ENCODE measurements at places on chromosomes 5 and 9.

- DNase-seq = no peak
Observed at GRCh38 chr5:179422908-179423481, 77.7 kb upstream of the ADAMTS2 start.

DNA sequence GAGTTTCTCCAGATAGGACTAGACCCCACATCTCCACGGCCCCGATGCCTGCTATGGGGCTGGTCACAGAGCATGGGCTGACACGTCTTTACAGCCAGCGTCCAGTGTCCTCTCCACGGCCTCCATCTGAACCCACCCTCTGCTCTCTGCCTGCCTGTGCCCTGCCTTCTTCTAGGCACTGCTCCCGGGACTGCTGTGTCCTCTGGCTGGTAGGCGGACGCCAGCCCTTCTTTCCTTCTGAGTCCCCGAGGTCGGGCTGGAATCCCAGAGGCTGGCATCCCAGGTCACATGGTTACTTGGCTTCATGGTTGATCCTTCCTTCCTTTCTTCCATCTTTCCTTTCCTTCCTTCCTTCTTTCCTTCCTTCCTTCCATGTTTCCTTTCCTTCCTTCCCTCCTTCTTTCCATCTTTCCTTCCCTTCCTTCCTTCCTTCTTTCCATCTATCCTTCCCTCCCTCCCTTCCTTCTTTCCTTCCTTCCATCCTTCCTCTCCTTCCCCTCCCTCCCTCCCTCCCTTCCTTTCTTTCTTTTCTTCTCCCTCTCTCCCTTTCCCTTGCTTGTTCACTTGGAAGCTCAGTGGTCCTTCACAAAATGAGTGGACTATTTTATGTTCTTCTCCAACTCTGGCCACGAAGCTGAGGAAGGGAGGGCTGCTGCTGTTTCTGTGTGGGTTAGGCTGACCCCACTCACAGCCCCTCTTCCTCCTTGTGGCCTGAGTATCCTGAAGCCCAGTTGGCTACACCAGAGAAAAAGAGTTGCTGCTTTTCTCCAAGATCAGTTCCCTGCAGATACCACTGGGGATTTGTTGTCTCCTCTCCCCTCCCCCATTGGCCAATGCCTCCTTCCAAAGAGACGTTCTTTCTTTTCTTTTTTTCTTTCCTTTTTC lies 66.8 kb upstream of the NEURL1B start:
- no peak for DNase-seq

DNA sequence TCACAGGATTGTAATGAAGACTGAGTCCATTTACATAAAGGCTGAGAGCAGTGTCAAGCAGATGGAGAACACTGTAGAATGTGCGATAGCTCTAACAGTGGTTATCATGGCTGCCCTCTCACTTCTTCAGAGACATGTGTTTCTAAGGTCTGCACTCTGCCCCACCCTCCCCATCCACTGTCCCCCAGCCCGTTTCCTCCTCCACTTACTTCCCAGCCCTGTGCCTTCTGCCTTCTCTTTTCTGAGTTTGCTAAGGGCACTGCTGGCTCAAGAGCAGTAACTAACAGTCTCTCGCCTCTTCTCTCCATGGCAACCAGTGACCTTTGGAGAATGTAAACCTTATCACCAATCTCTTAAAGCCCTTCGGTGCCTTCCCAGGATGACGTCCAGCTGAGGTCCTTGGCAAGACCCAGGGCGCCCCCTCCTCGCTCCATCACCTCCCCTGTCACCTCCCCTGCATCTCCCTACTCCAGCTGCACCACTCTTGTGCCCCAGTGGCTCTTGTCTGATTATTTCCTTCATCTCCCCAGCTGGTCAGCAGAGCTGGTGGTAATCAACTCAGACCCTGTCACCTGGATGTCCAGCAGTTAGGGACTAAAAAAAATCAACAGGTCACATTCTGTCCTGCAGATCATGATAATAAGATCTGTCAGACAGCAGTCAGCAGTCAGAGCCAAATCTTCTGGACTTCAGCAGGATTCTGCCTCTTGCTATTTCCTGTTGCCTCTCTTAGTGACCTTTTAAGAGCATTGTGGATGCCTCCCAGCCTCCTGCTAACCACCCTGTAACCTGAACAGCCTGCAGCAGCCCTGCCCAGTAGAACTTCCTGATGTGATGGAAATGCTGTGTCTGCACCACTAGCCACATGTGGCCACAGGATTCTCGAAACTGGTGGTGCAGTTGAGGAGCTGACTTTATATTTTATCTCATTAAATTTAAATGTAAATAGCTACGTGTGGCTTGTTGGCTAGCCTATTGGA lies 9.0 kb downstream of the FXN start:
- DNase-seq = no peak

- no peak for DNase-seq
Observed at GRCh38 chr9:18909140-18910018, 123.6 kb downstream of the SAXO1 start.

DNA sequence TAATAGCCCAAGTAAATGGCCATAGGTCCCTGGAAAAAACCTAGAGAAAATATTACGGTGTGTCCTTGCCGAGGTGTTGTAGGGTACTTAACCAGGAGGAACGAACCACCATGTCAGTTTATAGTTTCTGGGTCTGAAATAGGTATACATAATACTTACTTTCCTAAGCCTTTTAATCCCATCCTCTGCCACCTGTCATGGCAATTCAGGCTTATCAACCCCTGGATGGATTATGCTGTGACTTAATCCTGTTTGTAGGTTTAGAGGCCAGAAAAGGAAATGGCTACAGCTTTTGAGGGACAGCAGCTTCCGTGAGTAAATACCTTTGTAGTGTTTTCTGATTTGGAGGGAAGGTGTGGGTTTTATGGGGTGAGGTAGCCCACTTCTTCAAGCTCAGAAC lies 89.1 kb upstream of the PTPRD start:
- no peak for DNase-seq

GRCh38 chr9:101485924-101486692 lies 47.5 kb upstream of the RNF20 start:
- no peak for DNase-seq

- DNase-seq = no peak
Observed at GRCh38 chr9:137039611-137040366, 6.2 kb downstream of the NPDC1 start.

DNA sequence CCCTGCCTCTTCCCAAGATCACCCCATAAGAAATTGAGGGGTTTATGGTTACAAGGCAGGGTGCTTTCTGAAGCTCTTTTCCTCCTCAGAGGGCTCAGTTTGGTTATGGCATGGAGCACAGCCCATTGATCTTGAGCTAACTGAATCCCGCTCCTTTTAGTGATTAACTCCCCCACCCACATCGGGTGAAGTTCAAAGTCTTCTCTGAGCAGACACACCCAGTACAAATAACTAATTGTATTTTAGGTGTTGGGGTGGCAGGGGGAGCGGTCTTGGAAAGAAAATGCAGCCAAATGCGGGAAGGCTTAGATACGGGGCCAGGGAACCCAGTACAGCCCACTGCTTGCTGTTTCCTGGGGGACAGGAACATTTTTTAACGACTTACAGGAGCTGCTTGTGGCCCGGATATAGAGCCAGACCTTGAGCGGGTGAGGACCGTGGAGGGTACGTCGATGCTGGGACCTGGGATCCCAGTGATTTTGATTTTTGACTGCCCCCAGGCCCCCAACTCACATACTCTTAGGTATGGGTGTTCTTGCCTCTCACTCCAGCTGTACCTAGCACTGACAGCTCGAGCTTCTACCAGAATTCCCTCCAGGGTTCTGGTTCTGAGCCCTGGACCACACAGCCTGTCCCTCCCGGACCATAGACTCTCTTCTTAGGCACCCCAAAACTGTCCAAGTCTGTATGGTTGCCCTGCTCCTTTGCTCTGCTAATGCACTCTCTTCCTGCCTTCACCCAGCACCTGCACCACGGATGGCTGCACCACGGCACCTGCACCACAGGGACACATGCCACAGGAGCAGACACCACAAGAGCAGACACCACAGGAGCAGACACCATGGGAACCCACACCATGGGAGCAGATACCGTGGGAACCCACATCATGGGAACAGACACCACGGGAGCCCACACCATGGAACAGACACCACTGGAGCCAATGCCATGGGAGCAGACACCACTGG lies 18.3 kb upstream of the RXRA start:
- no peak for DNase-seq

DNA sequence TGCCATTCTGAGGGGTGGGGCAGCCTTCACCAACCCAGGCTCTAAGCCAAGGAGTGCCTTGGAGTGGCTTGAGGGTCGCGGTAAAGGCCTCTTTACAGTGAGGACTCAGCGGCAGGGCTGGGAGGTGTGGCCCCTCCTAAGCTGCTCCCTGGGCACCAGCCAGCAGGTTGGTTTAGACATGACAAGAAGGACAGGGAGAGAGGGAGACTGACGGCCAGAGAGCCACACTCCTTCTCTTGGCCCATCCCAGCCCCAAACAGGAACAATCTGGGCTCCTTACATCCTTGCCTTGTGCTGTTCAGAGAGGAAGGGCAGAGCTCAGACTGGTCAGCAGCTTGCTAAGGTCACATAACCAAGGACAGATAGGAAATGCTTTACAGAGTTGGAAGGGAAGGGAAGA lies 94.5 kb downstream of the LMX1B start:
- DNase-seq = no peak

- no peak for DNase-seq
Observed at GRCh38 chr5:37668524-37669047, 171.3 kb downstream of the GDNF start.

DNA sequence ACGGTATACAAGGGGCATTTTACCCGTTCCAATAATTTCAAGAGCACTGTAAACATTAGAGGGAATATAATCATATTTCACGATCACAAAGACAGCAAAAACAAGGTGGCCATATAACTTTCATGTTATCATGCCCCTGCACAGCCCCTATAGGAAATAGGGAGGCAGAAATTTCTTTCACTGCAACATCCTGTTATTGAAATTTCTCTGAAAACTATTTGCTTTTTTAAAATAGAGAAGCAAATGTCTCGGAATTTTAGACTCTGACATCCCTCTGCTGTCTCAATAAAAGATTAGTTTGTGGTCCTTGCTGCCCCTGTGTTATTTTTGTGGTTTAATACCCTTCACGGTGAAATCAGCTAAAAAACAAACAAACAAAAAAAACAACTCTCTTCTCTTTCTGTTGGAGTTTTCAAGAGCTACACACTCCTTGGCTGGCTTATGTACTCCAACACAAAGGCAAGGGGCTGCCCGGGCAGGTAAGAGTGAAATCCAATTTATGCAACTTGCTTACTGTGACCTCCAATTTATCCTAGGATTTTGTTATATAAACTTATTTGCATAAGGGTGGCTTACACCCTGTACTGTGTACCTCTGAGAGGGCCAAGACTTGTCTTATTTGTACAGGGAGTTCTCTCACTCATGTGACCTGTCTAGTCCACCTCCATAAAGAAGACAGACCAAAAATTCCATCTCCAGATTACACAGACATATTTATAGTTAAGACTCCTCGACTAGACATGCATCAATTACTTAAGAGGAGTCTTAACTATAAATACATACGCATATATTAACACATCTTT lies 223.6 kb downstream of the MLLT3 start:
- no peak for DNase-seq

DNA sequence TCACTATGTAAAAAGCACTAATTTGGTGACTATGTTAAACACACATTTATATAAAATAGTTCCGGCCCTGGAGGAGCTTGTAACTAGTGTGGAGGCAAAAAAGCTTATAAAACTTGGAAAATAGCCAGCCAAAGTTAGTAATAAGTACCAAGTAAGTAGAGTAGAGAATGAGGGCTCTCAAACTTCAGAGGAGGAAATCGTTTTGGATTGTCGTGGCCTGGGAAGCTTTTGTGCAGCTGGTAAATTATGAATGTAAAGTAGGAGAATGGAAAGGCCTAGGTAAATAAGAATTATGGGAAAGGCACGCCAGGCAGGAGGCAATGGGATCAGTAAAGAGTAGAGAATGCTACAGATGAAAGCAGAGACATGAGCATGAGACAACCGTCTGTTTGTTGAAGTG lies 832.7 kb upstream of the ZNF608 start:
- DNase-seq = no peak

DNA sequence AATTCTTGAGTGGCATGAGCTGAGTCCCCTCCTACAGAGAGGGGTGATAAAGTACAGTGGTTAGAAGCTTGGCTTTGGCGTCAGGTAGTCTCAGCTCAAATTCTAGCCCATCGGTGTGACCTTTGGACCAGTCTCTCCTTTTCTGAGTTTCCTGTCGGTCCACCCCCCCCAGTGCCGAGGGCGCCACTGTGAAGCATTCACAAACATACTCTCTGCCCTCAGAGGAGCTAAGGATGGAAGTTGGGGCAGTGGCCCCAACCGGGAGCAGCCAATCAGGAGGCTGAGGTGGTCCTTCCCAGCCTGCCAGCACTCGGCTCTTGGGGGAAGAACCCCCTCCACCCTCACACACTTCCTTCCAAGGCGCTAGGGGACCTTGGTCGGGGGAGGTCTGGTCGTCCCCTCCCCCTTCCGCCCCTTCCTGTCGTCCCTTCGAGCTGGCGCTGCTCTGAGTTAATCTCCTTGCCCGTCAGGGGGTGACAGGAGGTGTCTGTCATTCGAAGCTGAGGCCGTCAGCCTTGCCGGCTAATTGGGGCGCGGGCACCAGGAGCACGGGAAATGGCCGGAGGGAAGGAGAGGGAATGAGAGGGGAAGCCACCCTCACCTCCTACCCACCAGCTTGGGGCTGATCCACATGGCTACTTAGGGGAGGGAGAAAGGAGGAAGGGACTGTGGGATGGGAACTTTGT lies 53.0 kb downstream of the CXXC5 start:
- no peak for DNase-seq

- DNase-seq = no peak
Observed at GRCh38 chr9:110027671-110028081, 180.3 kb downstream of the C9orf152 start.

DNA sequence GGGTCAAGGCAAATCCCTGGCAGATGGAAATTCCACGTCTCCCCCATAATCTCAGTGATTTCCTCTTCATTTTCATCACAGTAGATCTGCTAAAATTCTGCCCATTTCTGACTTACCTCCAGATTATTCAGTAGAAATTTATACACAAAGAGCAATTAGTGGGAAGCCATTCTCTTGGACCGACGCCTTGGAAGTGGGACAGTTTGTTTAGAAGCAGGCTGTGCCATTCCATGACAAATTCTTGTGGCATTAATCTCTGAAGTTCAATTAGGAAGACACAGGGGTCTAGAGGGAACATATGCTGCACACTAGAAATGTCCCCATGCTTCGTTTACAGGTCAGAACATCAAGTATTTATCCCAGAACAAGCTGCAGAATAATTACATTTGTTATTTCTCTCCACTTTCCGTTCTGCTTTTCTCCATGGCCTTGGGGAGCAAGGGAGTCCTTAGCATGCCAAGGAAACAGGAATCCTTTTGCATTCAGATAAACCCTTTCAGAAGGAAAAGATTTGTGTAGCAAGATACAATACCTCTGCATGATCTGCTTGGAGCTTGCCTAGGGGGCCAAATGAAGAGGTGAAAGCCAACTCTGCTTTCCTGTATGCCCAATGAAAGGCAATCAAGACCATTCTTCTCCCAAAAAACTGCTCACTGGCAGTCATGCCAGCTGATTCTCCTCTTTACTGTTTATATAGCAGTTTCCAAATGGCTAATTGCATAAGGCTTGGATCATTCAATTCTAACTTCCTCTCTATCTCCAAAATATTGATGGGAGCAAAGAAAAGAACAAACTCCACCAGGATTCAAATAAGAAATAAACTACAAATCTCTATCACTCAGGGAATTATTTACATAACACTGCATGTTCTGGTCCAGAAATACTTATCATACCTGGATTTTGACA lies 2.5 kb upstream of the PRKACG start:
- DNase-seq = no peak

- no peak for DNase-seq
Observed at GRCh38 chr9:125663127-125663526, 43.9 kb downstream of the MAPKAP1 start.

GRCh38 chr9:133304477-133305377 lies 29.7 kb upstream of the ABO start:
- no peak for DNase-seq
